Fibroblast of lung (primary cell): ENCODE measurements at places on chromosomes 12 and 14. TPM values are rescaled to one million over a fixed set of nuclear protein-coding genes. Genes with fewer than 3 reads are reported as not detected.

DNA sequence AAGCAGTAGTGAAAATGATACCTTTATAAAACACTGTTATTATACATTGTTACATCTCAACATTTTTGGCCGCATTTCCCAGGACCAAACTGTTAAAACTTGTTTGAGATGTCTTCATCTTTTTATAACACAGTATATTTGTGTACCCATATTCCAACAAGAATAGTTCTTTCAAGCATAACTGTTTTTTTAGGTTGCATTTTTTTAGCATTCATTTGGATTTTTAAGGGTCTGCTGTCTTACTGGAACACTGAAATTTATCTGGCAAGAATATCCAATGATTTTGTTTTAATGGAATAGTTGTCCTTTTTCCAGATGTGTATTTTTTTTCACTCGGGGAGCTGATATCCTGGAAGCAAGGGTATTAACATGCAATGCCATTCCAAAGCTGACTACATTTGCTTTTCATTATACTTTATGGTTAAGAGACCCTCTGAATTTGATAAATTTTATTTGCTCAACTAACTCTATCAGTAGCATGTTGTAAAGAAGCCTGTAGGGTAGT, 8.9 kb upstream of the NAV3 start:
- no peak for DNase-seq

Gene GPRC5A
- polyA plus RNA-seq, result 46.8 and 83.8 TPM in 2 replicates

DNA sequence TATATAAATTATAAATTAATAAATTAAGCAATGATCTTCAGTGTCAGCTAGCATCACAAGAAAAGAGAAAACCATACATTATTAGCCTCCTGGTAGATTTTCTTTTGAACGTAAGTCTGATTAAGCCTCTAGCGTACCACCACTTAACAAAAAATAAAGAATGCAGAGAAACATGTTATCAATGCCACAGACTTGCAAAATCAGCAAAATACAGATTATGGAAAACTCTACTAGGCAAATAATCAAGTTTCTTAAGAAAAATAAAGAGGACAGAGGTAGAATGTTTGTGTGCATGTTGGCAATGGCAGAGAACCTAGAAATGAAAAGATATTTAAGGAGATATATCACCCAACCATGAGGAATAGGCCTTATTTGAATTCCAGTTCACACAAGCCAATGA, 8.4 kb upstream of the SRRM4 start:
- DNase-seq, result no peak

DNA sequence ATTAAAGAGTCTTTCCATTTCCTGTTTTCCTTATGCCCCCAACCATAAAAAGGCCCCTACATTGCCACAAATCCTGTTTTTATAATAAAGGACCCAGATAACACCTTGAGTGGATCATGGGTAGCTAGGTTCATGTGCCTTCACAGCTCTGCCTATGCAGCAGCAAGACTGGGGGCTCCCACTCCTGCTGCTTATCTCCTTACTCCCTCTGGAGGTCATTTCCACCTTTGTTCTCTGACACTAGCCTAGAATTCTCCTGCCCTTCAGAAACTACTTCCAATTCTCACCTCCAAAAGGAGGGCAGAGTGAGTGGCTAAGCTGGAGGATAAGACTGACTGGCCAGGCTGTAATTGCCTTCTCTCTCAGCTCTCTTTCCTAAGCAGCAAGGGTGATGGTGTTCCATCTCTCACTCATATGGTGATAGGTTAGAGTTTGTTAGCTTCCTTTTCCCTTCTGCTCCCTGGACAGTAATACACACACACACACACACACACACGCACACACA, 20.0 kb upstream of the STAC3 start:
- DNase-seq, result no peak

Gene ACADS
- polyA plus RNA-seq, result 4.2 and 4.5 TPM in 2 replicates

Gene RHEBL1
- 0.28 and 0.41 TPM in 2 replicates for polyA plus RNA-seq

DNA sequence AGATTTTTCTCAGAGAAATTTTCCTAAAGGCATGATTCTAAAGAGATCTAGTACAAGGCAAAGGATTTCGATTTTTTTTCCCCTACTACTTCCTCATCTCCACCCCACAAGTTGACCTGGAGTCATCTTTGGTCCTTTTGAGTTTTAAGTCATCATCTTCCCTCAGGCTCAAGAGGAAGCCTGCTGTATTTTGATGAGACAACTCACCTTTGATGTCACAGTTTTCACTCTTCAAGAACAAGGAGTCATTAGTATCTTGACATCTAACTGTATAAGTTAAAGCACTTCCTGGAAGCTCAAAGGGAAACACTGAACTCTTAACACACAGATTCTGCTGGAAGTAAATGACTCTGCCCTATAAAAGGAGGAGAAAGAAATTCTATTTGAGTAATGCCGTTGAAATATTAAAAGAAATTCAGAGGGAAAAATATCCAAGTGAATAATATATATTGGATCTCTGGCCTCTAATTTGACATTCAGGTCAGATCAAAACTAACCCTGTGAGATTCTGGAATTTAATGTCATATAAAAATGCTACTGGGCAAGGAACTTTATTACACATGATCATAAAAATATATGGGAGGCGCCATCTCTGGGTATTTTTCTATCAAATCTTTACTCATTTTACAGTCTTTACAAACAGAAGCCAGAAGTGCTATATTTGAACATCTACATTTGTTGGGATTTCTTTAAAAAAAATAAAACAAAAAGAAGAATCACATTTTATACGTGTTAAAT, 435.0 kb downstream of the NRXN3 start:
- no peak for DNase-seq

GRCh38 chr12:66932126-66932525, 253.2 kb upstream of the GRIP1 start:
- no peak for DNase-seq

DNA sequence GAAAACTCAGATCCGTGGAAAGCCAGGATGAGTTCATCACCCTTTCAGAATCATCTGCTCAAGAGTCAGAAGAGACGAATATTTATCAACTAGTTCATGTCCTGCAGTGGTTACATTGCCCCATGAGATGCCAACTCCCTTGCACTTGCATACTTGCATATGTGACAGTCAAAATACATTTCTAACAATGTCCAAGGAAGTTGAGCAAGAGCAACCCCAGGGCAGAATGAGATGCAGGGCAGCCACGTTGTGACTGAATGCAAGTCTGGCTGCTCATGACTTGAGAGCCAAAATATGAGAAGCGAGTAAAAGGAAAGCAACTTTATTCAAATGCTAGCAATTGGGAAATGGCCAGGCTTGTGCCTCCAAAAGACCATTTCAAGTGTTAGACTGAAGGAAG, 23.6 kb upstream of the UTP20 start:
- DNase-seq, result no peak

Gene SVOP
- not detected in 2 replicates for polyA plus RNA-seq

DNA sequence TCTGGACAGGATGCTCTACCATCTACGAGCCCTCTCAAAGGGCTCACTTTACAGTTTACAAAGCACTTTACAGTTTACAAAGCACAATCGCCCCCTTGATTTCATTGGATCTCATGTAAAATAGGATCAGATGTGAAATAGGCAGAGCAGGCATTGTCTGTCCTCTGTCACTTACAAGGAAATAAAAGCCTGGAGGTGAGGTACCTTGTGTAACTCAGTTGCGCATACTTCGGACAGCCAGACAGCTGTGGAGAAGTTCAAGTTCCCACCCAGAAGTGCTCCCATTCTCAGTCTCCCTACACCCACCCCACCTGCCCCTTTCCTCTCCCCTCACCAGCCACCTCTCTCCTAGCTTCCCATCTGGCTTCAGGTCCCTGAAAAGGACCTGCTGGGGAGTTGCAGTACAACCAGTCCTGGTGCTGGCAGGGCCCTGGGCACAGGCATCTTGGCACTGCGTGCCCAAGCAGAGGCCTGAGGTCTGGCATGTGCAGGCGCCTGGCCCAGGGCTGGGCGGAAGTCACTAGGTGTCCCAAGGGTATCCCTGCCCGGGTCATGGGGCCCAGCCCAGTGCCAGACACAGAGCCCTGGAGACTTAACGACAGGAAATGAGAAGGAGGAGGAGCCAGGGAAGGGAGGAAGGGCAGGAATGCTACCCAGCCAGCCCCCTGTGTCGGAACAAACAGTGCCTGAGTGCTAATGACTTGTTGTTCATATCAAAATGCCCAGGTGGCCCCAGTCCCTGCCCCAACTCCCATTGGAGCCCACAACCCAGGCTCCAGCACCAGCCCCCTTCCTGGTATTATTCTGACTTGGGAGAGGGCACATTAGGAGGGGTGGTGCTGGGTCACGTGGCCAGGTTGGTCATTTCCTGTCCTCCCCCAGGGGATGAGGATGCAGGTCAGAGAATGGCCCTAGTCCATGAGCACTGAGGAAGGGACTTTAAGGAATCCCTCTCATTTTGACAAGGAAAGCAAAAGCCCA, 5.4 kb downstream of the RAPGEF3 start:
- no peak for DNase-seq

DNA sequence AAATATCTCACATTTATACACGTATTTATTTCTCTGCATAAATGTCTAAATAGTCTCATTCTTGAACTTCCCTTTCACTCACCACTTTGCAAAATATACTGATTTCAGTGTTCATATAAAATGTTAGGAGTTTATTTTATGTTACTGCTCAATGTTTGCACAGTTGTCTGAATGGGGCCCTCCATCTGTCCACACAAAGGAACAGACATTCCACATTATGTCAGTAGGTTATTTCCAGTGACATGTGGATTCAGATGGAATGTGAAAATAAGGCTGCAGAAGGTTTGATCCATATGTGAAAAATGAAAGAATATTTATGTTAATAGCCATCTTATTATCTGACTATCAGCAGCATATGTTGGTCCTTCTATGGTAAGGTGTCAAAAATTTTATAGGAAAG, 994.4 kb upstream of the SEL1L start:
- no peak for DNase-seq

DNA sequence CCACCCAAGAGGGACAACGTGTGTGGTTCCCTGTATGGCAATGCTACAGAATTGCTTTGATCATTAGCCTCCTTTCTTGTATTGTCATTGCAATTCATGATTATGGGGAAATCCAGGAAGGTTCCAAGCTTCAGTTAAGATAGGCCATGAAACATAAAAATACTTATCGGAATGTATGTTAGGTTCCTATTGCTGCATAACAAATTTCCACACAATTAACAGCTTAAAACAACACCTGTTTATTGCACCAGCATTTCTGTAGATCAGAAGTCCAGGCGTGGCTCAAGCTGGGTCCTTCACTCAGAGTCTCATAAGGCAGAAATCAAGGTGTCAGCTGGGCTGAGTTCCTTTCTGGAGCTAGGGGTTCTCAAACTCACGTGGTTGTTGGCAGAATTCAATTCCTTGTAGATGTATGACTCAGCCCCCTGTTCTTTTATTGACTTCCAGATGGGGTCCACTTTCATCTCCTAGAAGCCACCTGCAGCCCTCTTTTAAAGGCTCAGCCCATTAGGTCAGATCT, 365.6 kb upstream of the TMPO start:
- no peak for DNase-seq

DNA sequence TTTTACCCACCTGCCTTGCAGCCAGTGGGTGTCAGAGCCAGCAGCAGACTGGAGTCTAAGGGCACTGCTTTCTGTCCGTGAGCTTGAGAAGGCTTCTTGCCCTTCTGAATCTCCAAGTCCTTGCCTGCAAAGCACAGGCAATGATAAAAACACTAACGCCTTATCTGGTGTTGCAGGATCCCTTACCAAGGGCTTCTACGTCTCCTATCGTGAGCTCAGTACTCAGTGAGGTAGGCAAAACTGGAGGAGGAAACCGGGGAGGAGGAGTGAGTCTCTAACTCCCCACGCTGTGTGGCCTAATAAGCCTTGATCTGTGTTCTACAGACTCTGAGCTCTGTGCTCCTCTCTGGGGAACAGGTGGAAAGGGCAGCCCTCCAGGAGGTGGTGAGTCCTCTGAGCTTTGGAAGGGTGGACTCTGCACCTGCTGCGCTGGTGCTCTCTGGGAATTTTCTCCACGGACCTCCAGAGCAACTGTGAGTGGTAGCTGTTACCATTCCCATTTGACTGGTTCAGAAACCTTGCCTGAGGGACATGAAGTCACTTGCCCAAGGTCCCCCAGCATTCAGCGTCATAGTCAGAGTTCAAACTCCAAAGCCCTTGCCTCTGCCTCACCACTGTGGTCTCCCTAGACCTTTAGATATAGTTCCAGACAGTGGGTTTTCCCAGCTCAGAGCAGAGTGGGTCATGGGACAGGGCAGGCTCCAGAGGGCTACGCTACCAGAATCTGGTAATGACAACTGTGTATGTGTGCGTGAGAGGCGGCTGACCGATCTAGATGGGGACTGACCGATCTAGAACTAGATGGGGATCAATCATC, 7.0 kb upstream of the MARK3 start:
- no peak for DNase-seq

DNA sequence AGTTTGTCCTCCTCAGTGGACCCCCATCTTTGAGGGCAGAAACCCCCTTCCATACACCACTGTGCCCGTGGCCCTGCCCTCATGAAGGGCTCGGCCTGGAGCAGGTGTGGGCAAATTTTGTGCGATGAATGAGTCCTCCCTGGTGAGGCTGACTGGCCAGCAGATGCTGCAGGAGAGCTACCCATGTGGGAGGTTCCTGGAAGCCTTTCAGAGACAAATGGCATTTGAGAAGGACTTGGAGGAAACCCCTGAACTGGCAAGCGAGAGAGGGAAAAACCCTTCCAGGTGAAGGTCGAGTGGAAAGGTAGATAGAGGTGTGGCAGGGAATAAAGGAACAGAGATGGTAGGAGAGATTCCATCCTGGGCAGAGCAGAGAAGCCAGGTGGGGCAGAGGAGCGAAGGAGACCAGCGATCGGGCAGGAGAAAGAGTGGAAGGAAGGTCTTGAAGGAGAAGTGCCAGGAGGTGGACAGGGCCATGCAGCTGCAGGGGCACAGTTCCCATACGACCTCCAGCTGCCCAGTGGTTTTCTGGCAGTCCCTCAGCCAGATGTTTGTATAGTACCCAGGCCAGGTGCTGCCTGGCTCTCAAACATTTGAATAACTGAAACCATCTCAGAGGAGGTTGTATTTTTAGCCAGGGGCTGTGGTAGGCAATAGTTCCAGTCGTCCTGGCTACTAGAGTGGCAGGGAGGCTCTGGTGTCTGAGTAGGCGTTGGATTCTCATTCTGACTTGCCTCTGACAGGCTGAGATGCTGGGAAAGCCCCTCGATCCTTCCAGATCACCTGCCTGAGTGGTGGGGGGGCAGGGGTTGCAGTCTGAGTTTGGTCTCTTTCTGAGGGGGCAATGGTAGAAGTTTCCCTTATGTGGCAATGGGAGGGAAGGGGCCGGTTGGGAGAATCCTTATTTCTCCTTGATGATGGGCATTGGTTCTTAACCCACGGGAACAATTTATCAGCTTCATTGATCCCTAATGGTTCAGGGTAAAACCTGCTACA, 40.1 kb downstream of the FBXL14 start:
- DNase-seq, result no peak

DNA sequence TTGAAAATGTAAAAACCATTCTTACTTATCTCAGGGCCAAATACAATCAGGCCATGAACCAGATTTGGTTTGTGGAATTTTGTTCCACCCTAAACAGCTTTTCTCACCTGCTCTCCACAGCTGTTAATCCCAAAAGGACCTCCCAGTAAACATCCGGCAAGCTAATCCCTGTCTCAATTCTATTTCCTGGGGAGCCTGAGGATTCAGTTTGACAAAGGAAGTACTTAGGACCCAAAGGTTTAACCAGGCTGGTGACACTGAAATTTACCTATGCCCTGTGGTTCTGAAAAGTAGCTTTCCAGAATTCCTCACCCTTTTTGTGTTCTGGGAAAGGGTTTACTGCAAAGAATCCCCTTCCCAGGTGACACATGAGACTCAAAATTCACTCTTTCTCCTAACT, 15.0 kb downstream of the CAPZA3 start:
- DNase-seq, result no peak

Gene DAO
- polyA plus RNA-seq, result not detected in 2 replicates
